T-cell (primary cell): ENCODE measurements at places on chromosomes 16 and 17.

- no peak for DNase-seq
Measured at GRCh38 chr17:45934044-45934979, 40.0 kb downstream of the MAPT start.

DNA sequence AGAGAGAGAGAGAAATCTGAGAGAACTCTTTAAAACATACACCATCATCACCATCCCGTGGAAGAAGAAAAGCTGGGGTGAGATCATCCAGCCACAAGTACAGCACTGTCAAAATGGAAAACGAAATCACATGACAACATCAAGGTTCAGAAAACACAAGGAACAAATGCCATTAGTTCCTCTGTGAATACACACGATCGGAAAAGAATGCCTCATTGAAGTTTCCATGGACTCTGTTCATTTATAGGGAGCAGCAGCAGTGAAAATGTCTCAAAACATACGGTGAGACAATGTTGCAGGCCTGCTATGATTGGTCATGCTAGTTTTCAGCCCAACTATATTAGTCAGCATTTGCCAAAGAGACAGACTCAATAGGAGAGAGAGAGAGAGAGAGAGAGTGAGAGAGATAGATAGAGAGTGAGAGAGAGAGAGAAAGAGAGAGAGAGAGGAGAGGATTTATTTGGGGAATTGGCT, 4.4 kb downstream of the CFAP97D1 start:
- no peak for DNase-seq

DNA sequence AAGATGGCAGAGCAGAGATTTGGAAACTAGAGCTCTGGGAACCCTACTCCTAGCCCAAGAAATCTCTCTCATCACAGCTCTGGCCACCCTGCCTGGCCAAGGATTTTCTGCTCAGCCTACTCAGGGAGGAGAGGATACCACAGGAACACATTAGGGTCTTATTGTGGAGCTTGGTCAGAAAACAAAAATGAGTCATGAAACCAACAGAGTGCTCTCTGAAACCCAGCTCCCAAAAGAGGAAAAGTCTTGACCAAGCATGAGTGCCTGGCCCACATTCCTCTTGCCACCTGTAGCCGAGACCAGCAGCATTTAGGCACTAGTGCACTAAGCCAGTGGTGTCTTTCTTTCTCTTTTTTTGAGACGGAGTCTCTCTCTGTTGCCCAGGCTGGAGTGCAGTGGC, 18.1 kb downstream of the SLC13A5 start:
- DNase-seq = no peak

- DNase-seq = no peak
Measured at GRCh38 chr17:50175035-50175807, 9.4 kb downstream of the SGCA start.

- no peak for DNase-seq
Measured at GRCh38 chr17:78709119-78709681, 72.9 kb downstream of the CYTH1 start.

DNA sequence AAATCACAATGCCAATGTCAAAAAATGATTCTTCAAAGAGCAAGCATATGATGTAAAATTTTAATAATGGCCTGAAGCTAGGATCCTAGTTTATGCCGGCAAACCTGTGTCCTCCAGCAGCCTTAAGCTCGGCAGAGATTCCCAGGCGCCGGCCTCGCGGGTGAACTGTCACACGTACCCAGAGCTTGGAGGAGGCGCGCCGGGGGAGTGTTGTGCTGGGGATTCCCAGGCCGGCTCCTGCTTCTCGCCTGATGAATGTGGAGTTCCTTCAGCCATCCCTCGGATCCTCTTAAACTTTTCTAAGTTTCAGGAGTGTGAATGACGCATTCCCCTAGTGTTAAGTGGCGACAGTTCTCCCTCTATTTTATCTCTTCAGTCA, 19.1 kb upstream of the NTN1 start:
- DNase-seq = no peak

DNA sequence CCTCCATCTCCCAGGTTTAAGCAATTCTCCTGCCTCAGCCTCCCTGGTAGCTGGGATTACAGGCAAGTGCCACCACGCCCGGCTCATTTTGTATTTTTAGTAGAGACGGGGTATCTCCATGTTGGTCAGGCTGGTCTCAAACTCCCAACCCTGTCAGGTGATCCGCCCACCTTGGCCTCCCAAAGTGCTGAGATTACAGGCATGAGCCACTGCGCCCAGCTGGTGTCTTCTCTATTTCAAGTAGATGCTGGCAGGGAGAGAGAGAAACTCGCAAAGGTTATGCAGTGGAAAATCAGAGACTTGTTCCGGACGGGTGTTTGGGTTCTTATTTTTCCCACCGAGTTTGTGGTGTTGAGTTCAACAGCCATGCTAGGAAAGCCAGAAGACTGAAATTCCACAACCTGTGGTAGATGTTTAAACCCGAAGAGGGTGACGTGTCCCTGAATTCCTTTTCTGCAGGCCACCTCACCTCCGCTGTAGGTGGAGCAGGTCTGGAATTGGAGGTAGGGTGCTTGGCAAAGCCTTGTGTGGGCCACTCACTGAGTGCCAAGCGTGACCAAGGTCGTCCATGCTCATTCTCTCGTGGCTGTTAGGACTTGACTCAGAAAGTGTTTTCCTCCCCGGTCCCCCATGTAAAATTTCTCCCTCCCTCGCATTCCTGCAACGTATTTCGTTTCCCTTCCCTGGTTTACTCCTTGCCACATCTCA, 7.3 kb upstream of the ZDHHC7 start:
- no peak for DNase-seq

- DNase-seq = no peak
Measured at GRCh38 chr16:88539261-88539651, 30.9 kb upstream of the ZC3H18 start.

GRCh38 chr16:89924297-89924924, 1.3 kb downstream of the TUBB3 start:
- DNase-seq = peak; percentile 43

GRCh38 chr17:16456742-16457316, 35.2 kb downstream of the LRRC75A start:
- DNase-seq = no peak

GRCh38 chr17:3750926-3751325, 27.2 kb downstream of the HASPIN start:
- peak; percentile 45 for DNase-seq

- no peak for DNase-seq
Measured at GRCh38 chr17:52048137-52048898, 110.2 kb downstream of the CA10 start.

GRCh38 chr16:89017543-89018281, 40.7 kb upstream of the CBFA2T3 start:
- DNase-seq = no peak

GRCh38 chr17:27466743-27467375, 10.6 kb downstream of the KSR1 start:
- DNase-seq = peak; percentile 19

- no peak for DNase-seq
Measured at GRCh38 chr16:81797443-81797842, 18.4 kb downstream of the PLCG2 start.

- DNase-seq = no peak
Measured at GRCh38 chr17:7839190-7839875, 5.3 kb downstream of the KDM6B start.

GRCh38 chr17:72205357-72205756, 84.5 kb downstream of the SOX9 start:
- DNase-seq = no peak

DNA sequence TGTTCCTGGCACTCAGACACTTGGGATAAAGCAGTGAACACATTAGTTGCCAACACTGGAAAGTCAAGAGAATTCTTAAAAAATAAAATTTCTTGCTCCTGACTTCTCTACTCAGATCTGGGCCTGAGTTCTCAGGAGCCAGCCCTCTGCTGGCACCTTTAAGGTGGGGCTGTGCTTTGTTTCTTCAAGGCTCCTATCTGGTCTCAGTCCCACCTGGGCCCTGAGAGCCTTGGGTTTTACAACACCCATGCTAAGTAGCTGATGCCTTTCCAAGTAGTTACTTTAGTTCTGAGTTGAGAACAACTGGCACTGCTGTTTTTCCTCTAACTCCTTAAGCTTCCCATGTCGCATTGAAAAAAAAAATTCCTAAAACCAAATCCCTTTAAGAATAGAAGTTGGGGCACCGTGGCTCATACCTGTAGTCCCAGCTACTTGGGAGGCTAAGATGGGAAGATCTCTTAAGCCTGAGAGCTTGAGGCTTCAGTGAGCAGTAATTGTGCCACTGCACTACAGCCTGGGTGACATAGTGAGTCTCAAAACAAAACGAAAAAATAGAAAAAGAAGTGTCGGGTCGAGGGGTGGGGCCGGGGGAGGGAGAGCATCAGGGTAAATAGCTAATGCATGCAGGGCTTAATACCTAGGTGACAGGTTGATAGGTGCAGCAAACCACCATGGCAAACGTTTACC, 16.6 kb downstream of the CHAD start:
- DNase-seq = no peak

- no peak for DNase-seq
Measured at GRCh38 chr17:51214920-51215319, 44.9 kb downstream of the MBTD1 start.

GRCh38 chr16:82504836-82505235, 121.9 kb upstream of the CDH13 start:
- no peak for DNase-seq

- no peak for DNase-seq
Measured at GRCh38 chr16:56858374-56858773, 6.6 kb upstream of the SLC12A3 start.

DNA sequence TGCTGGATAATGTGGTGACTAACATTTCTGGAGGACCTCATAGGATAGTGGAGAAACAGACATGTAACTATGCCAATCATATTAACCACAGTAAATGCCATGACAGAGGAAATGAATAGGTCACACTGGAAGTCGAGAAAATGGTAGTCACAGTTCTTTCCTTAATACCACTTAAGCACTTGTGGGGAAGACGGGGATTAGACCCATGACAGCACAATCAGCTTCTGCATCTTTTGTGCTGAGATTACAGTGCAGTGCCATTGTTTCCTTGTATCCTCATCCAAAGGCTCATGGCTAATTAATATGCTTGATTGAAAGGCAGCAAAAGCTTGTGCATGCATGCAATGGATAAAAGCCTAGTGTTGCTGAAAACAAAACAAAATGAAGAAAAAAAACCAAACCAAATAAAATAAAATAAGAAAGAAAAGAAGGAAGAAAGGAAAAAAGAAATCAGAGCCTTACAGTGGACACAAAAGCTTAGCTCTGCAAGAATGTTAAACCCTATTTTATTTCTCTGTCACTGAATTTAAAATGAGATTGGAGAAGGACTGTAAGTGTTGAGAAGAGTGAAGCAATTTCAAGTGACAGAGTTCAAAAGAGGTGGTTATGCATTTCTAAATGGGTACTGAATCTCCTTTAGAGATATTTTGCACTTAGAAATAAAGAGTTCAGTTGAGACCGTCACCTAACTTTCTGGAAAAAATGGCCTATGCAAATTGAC, 1011.9 kb downstream of the CDH8 start:
- no peak for DNase-seq

GRCh38 chr16:9042533-9042932, 48.9 kb upstream of the HAPSTR1 start:
- no peak for DNase-seq

- no peak for DNase-seq
Measured at GRCh38 chr17:29905086-29905878, 24.7 kb downstream of the SSH2 start.

GRCh38 chr17:77042476-77043231, 98.1 kb upstream of the SEC14L1 start:
- DNase-seq = no peak

- peak; percentile 55 for DNase-seq
Measured at GRCh38 chr16:68074850-68075555, 10.2 kb upstream of the NFATC3 start.

DNA sequence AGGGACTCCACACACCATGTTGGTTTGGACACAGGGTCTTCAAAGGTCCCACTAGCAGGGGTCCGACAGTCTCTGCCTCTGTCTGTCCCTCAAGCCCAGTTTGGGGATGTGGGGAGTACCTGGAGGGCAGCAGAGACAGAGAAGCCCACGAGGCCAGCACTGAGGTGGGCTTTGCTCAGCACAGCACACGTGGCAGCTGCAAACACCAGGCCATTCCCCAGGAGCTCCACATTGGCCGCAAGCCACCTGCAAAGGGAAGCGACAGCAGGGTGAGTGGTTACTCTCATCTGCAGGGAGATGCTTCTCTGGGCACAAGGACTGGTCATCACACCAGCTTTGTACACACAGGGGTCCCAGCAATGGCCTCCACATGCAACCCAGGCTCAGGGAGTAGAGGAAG, 62.0 kb downstream of the ABCC6 start:
- DNase-seq = no peak

DNA sequence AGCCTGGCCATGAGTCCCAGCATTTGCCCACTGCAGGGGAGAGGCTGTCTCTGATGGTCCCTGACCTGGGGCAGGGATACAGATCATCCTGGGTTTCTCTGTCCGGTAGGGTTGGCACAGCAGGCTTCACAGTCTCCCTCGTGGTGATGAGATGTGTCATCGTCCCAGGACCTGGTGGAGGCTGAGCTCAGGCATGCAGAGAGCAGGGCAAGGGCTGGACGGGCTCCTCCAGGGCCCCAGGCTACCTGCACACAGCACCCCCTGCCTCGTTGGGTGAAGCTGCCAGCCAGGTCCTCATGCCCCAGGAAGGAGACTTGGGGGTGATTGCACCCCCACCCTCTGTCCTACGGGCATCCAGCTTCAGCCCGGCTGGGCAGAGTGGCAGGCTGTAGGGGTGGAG, 155.8 kb upstream of the GSE1 start:
- DNase-seq = no peak

GRCh38 chr16:50474138-50474537, 74.1 kb upstream of the NKD1 start:
- no peak for DNase-seq

DNA sequence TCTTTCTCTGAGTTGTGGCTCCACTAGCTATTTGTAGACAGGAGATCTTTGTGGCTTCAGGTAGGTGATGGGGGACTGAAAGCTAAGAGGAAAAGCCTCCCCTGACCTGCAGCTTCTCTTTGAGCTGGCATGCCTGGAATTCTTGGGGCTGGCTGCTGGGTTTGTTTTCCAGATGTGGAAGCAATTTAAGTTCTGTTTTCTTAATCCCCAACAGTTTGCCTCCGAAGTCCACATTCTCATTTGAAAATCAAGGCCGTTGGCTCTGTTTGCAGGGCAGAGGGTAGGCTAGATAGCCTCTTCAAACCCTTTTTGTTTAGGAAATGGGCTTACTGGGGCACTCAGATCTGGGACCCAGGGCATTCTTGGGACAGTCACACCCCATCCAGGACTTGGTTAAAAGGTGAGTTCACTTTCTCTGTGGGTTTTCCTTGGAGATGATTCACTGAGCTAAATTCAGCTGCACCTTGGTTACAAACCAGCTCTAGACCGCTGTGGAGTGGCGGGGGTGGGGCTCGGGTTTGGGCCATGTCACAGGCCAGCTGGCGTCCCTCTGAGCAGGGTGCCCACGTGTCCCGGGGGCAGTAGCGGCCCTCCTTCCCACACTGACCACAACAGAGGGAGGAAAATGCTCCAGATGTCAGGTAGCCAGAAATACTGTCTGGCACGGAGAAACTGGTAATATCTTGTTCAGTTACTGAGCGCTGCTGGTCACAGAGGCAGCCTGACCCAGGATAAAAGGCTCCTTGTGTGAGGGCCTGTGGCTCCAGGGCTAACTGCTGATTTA, 108.5 kb downstream of the RAB11FIP4 start:
- DNase-seq = no peak

DNA sequence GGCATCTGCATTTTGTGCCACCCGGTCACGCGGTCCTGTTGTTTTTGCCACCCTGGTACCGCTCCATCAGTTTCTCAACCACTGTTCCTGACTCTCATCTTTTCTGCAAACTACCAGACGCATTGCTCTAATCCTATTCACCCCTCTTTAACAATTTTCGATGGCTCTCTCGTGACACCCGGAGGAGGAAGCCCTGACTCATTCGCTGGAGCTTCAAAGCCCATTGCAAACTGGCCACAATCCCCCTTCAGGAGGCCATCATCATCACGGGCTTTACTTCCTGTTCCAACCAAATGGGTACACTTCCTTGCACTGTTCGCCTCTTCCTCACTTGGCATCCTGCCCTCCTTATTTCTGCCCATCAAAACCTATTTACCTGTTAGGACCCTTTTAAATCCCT, 155.3 kb downstream of the RGS9 start:
- DNase-seq = no peak
